ENCODE measurements at places on chromosomes 1 and 21. TPM values are rescaled to one million over a fixed set of nuclear protein-coding genes. Genes with fewer than 3 reads are reported as not detected.

Gene RGS1
- polyA plus RNA-seq, result 27.9 TPM

Gene KRTAP15-1
- polyA plus RNA-seq, result not detected

Gene SLC45A3
- 1.7 TPM for polyA plus RNA-seq

Gene DMRTA2
- not detected for polyA plus RNA-seq

Gene IL10
- 0.77 TPM for polyA plus RNA-seq

Gene COL11A1
- polyA plus RNA-seq, result 0.03 TPM

Gene IFFO2
- polyA plus RNA-seq, result 10.3 TPM

Gene ACTA1
- 18.4 TPM for polyA plus RNA-seq

Gene TEDDM1
- polyA plus RNA-seq, result not detected

Gene ANKRD35
- polyA plus RNA-seq, result 0.58 TPM

Gene SPRR3
- polyA plus RNA-seq, result 0.53 TPM

Gene S100A5
- 0.90 TPM for polyA plus RNA-seq

Gene CASQ1
- not detected for polyA plus RNA-seq

Gene NCF2
- polyA plus RNA-seq, result 30.8 TPM

Gene SHISA4
- 20.9 TPM for polyA plus RNA-seq

Gene SPATA21
- 0.13 TPM for polyA plus RNA-seq

Gene HES3
- polyA plus RNA-seq, result not detected

Gene FCRL3
- polyA plus RNA-seq, result not detected

Gene COL9A2
- polyA plus RNA-seq, result 1.0 TPM

Gene FAM72A
- polyA plus RNA-seq, result 2.3 TPM

Gene CFAP74
- polyA plus RNA-seq, result 0.22 TPM

Gene KCNJ15
- polyA plus RNA-seq, result 6.6 TPM

Gene MIS18A
- polyA plus RNA-seq, result 4.2 TPM

Gene LRRC38
- 0.04 TPM for polyA plus RNA-seq

Gene HSD3B2
- 0.05 TPM for polyA plus RNA-seq

Gene ESPN
- 0.20 TPM for polyA plus RNA-seq

Gene TNFRSF14
- 46.4 TPM for polyA plus RNA-seq

Gene CDA
- polyA plus RNA-seq, result 0.66 TPM

Gene F13B
- not detected for polyA plus RNA-seq

Gene AGT
- 21.5 TPM for polyA plus RNA-seq

Gene UBASH3A
- polyA plus RNA-seq, result 0.14 TPM

Gene PAPPA2
- polyA plus RNA-seq, result 0.79 TPM

Gene RGS8
- 0.11 TPM for polyA plus RNA-seq

Gene CRYAA
- not detected for polyA plus RNA-seq

Gene CDC7
- polyA plus RNA-seq, result 3.4 TPM

Gene LCE2C
- not detected for polyA plus RNA-seq

Gene AZIN2
- polyA plus RNA-seq, result 2.5 TPM

Gene SLC19A2
- polyA plus RNA-seq, result 9.7 TPM

Gene PEX19
- 135 TPM for polyA plus RNA-seq

Gene FAM131C
- polyA plus RNA-seq, result 0.04 TPM

Gene HENMT1
- polyA plus RNA-seq, result 1.6 TPM

Gene EDEM3
- polyA plus RNA-seq, result 15.8 TPM

Gene PALMD
- polyA plus RNA-seq, result 9.8 TPM

Gene UQCRHL
- polyA plus RNA-seq, result 3.4 TPM

Gene ZNF648
- polyA plus RNA-seq, result 0.05 TPM

Gene CD101
- polyA plus RNA-seq, result 1.3 TPM

Gene RNPEP
- polyA plus RNA-seq, result 29.6 TPM

Gene CACNA1S
- 0.02 TPM for polyA plus RNA-seq

Gene FCRL2
- polyA plus RNA-seq, result 0.29 TPM
